Activated CD4-positive, CD25-positive, alpha-beta regulatory T cell treated with anti-CD3 and anti-CD28 coated beads, Interleukin-2, amount 50 U/mL, for 16 hours (primary cell): ENCODE measurements at places on chromosomes 16 and 17.

- DNase-seq, result no peak
Measured at GRCh38 chr17:14428648-14429029, 127.8 kb downstream of the HS3ST3B1 start.

DNA sequence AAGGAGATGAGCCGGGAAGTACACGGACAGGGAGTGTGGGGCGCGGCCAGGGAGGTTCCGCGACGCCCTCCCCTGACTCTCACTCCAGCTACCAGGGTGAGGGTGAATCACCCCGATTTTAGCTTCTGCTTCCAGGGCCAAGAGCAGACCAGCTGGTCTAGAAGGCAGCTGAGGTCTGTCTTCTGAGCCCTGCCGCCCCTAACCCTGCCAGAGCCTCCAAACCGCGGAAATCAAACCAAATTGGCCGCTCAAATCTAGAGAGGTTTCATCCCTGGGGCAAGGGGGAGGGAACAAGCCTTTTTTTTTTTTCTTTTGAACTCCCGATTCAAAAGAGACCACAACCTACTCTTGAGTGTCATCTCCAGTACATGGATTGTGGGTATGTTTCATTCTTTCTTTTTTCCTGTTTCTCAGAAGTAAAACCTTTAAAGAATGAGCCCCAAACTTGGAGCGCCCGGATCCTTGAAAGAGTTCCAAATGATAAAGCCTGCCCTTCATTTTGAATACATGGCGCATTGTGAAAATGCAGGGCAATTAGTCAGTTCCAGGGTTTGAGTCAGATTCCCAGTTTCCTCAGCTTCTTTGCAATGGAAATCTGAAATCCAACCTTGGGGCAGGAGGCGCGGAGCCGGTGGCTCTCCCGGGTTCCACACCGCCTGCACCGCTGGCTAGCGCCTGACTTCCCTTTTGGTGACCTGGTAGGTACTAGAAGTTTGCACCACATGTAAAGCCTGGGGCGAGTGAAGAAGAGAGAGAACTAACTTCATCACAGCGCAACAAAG is 16.5 kb upstream of the ZFHX3 start:
- no peak for DNase-seq

DNA sequence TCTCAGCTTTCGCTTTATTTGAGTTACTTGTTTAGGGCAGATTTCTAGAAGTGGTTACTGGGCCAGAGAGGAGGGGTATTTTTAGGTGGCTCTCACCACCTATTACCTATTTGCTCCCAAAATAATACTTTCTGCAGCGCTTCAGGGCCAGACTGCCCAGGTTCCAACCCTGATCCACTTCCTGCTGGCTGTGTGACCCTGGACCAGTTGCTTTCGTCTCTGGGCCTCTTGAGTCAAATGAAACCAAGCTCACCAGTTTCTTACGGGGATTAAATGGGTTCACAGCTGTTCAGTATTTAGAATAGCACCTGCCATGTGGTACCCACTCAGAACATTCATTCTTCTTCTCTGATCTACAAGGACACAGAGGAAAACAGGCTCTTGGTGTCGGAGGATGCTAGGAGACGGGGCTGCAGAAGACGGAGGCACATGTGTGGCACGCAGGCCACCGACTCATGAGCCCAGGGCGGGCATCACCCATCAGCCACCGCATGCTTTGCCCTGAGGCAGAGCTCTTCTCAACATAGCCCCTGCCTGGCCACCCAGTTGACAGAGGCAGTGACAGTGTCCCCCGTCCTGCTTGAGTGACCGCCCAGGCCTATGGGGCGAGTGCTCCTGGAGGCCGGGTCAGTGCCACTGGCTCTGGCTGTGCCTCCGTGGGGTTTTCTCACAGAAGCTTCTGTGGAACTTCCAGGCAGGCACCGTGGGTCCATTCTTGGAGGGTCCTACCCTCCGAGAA is 149.0 kb upstream of the PLCG2 start:
- no peak for DNase-seq

DNA sequence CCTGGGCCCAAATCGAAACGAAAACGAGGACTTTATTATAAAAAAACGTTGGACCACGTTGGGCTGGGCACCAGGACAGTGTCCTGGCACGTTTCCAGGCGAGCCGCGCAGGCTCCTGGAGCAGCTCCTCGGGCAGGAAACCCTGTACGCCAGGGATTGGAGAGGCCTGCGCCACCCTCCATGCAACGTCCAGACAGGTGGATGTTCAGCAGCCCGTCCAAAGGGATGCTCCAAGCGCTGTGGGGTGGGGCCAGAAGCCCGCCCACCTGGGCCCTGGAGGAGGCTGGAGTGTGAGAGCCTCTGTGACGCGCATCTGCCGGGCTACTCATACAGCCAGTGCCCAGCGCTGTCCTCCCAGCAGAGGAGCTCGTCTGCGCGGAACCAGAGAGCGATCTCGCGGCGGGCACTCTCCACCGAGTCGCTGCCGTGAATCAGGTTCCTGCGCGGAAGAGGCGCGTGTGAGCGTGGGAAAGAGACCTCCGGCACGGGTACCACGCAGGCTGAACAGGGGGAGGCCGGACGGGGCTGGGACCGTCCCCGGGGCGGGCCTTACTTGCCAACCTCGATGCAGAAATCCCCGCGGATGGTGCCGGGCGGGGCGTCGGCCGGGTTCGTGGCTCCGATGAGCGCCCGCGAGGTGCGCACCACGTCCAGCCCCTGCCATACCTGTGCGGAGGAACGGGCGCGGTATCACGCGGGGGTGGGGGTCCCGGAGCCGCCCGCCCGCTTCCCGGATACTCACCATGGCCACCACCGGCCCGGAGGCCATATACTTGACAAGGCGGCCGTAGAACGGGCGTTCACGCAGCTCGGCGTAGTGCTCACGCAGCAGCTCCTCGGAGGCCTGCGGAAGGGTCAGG is 785 bp downstream of the NME3 start:
- DNase-seq, result no peak

GRCh38 chr16:67935101-67935401 is 1.6 kb downstream of the PSMB10 start:
- no peak for DNase-seq

DNA sequence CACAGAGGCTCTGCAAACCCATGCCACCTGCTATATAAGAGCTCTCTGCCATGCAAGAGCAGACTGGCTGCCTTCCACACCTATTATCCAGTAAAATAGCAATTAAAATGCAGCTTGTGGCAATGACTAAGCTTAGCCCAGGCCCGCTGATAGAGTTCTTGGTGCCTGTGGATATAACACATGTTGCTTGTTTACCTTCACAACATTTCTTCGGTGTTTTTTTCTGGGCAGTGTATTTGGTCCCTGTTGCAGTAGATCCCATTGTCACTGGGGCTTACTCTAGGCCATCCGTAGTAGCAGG is 63.5 kb downstream of the SPECC1 start:
- DNase-seq, result no peak

DNA sequence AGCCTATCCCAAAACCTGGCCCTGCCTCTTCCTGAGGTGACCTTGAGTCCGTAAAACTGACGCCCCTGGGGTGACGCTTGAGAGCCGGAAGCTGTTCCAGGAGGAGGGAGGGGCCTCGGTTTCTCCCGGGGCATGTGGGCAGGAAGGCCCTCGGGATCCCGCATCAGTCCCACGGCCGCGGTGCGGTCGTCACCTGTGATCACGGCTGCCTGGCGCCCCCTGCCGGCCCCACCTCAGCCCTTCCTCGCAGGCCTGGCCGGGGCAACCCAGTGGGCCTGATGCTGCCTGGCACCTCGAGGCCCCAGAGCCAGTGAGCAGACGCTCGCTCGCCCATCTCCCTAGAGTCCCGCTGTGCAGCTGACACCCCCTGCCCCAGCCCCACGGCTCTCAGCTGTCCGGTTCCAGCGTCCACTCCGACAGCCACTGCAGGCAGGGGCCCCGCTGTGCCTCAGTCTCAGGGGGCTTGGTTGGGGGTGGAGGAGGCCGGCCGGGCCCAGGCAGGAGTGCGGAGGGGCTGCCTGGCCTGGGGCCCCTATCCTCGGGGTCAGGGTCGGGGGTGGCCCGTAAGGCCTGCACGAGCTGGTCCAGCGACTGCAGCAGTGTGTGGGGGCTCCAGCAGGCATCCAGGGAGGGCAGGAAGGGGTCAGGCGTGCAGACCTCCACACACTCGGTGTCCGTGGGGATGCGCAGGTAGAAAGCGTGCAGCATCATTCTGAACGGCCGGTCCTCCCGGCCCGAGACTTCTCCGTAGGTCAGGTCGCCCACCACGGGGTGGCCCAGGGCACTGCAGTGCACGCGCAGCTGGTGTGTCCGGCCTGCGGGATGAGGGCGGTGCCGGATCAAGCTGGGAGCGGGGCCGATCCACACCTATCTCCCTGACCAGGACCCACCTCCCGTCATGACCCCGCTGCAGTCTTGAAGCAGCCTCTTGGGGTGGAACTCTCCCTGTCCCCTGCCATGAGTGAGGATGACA is 2.3 kb downstream of the RPUSD1 start:
- peak; percentile 42 for DNase-seq

- no peak for DNase-seq
Measured at GRCh38 chr16:74578433-74578832, 28.5 kb downstream of the GLG1 start.

GRCh38 chr16:9159839-9160550 is 68.6 kb downstream of the HAPSTR1 start:
- no peak for DNase-seq

GRCh38 chr16:6570530-6570929 is 762.1 kb upstream of the RBFOX1 start:
- no peak for DNase-seq

DNA sequence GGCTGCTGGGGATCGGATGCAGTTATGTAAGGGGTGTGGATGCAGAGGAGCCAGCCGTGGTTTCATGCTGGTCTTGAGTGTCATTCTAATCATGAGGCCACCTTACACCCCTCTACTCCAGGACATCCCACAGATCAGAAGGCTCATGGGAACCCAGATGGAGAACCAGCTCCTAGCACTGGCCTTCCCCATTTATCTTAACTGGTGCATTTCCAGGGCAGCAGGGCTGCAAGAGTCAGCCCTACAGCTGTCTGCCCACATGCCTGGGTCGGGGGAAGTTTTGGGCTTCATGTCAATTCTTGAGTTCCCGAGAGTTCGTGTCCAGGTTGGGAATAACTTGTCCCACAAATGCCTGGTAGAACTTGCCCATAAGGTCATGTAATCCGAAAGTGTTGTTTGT is 29.1 kb downstream of the RPTOR start:
- no peak for DNase-seq

- DNase-seq, result no peak
Measured at GRCh38 chr16:72530434-72530833, 358.5 kb upstream of the PMFBP1 start.

DNA sequence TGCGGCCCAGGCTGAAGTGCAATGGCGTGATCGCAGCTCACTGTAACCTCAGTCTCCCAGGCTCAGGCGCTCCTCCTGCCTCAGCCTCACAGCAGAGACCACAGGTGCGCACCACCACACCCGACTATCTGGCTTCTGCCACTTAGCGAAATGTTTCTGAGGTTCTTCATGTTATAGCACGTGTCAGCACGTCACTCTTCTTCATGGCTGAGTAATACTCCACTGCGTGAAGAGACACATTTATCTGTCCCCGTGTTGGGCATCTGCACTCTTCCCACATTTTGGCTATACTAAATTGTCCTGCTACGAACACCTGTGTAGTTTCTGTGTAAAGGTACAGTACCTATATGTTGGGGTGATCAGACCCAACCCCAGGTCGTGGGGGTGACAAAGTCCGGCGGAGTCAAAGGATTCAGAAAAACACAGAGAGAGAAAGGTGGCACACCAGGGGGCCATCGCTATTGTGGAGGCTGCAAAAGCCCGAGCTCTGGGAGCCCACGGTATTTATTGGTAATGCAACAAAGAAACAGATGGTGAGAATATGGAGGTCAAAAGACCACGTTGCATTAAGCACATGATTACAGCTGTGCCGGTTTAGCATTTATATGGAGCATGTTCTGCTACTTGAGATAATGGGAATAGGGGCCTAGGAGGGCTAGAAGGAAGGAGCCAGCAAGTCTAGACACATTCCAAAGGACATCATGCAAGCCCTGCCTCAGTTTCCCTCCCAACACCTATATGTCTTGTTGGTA is 851 bp upstream of the DPEP1 start:
- DNase-seq, result no peak

DNA sequence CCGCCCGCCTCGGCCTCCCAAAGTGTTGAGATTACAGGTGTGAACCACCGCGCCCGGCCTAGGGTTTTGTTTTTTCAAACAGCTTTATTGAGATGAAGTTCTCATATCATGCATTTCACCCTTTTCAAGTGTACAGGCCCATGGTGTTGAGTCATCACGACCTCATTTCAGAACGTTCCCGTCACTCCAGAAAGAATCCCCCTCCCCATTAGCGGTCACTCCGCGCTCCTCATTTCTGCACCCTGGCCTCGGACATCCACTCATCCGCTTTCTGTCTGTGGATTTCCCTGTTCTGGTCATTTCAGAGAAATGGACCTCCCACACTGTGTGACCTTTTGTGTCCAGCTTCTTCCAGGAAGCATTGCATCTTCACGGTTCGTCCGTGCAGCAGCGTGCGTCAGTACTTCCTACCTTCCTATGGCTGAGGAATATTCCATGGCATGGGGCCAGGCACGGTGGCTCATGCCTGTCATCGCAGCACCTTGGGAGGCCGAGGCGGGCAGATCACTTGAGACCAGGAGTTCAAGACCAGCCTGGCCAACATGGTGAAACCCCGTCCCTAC is 135.2 kb upstream of the GSE1 start:
- no peak for DNase-seq

GRCh38 chr17:81813371-81813684 is 9.4 kb downstream of the GCGR start:
- no peak for DNase-seq

DNA sequence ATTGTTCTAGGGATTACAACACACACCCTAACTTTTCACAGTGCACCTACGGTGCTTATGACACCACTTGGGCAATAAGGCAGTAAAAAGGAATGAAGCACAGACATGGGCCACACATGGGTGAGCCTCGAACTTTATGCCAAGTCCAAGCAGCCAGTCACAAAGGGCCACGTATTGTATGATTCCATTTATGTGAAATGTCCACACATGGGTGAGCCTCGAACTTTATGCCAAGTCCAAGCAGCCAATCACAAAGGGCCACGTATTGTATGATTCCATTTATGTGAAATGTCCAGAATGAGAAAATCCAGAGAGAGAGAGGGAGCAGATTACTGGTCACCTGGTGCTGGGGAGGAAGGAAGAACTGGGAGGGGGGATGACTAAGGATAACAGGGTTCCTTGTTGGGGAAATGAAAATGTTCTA is 22.2 kb downstream of the RMI2 start:
- no peak for DNase-seq

DNA sequence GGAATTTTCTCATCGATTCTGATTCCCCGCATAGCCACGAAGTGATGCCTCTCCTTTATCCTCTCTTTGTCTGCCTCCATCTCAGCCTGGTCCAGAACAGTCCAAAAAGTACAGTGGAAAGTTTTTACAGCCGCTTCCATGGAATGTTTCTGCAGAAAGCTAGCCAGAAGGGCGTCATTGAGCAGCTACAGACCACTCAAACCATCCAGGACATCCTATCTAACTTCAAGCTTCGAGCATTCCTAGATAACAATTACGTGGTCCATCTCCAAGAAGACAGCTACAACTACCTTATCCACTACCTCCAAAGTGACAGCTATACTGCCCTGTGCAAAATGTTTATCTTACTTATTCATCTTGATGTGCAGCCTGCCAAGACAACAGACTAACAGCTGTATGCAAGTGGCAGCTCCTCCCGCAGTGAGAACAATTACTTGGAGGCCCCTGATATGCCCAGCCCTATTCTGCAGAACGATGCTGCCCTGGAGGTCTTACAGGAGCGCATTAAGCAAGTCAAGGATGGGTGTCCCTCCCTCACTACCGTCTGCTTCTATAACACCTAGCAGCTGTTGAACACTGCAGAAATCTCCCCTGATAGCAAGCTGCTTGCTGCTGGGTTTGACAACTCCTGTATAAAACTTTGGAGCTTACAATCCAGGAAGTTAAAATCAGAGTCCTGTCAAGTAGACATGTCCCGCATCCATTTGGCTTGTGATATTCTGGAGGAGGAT is 38.9 kb downstream of the SLFN12L start:
- DNase-seq, result no peak

GRCh38 chr17:10147761-10148415 is 50.5 kb downstream of the GAS7 start:
- DNase-seq, result no peak
